Progenitor cell of endocrine pancreas (in vitro differentiated cells): ENCODE measurements at places on chromosomes 13 and 19.

GRCh38 chr13:98303858-98304257 is 126.8 kb upstream of the RNF113B start:
- DNase-seq, result no peak

DNA sequence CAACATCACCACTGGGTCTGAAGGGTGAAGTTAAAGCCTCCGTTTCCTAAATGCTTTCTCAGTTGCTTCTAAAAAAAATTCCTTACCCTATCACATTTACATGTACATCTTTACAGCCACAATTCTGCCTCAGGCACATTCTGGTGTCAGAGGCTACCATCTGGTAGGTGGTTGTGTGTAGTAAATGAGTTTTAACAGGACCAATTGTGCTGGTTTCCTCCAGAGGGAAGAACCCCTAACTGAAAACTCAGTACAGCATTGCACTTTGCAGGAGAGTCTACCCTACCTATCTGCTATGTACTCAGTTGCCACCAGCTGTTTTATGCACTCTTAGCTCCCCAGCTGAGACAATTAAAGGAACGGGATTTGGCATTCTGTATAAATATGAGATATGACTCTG is 1576.5 kb downstream of the PCDH9 start:
- DNase-seq, result no peak

GRCh38 chr13:88066847-88067246 is 395.7 kb downstream of the SLITRK5 start:
- DNase-seq, result no peak

GRCh38 chr19:6577476-6578125 is 13.3 kb downstream of the CD70 start:
- no peak for DNase-seq

- DNase-seq, result no peak
Observed at GRCh38 chr19:7215176-7215575, 79.0 kb downstream of the INSR start.
